ENCODE measurements at places on chromosomes 5 and 9.

DNA sequence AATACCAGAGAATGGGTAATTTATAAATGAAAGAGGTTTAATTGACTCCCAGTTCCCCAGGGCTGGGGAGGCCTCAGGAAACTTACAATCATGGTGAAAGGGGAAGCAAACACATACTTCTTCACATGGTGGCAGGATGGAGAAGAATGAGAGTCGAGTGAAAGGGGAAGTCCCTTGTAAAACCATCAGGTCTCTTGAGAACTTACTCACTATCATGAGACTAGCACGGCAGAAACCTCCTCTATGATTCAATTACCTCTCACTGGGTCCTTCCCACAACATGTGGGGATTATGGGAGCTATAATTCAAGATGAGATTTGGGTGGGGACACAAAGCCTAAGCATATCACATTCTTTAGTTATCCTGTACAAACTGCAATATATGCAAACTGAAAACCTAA is 609.4 kb downstream of the MTRR start:
- no peak for DNase-seq

DNA sequence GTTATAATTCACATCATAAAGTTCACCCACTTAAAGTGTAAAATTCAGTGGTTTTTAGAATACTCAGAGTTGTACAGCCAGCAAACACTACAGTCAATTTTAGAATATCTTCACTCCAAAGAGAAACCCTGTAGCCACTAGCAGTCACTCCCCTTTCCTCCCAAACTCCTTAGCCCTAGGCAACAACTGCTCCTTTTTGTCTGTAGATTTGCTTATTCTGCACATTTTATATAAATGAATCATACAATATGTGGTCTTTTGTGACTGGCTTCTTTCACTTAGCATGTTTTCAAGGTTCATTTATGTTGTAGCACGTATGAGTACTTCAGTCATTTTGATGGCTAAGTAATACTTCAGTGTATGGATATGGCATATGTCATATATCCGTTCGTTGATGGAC is 38.7 kb downstream of the TGFBR1 start:
- no peak for DNase-seq

DNA sequence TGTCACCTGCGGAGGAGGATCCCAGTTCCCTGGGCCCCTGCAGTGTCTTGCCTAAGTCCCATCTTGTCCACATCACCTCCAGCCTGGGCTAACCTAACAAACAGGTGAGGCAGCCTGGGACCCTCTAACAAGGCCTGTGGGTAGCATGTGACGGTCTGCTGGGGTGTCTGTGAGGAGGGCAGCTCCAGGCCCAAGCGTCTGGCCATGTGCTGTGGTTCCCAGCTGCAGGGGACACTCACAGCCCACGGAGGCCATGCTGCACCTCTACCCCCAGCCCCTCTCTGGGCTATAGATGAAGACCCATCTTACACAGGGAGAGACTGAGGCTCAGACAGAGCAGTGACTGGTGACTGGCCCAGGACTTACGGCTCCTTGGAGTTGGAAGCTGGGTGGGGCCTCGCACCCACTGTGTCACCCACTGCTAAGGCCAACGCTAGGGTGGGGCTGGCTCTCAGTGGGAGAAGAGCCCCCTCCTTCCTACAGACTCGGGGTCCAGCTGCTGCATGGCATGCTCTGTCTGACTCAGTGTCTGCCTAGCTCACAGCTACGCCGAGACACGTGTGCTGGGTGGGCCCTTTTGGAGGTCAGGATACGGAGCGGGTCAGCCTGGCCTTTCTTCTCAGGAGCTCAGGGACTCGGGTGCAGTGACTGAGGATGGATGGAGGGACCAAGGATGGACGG is 40.8 kb upstream of the RNF130 start:
- DNase-seq = no peak

DNA sequence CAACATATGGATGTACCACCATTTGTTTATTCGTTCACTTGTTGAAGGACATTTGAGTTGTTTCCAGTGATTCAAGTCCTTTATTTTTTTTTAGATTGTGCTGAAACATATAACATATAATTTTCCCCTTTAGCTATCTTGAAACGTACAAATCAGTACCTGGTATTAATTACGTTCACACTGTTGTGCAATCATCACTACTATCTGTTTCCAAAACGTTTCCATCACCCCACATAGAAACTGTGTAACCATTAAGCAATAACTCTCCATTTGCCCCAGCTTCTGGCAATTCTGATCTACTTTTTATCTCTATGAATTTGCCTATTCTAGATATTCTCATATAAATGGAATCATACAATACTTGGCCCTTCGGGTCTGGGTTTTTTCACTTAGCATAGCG is 116.0 kb downstream of the FGF1 start:
- DNase-seq = no peak

GRCh38 chr5:145465474-145466263 is 369.5 kb downstream of the PRELID2 start:
- DNase-seq = no peak

Data from astrocyte of the spinal cord (primary cell).